ENCODE measurements at places on chromosomes 6 and 20.

DNA sequence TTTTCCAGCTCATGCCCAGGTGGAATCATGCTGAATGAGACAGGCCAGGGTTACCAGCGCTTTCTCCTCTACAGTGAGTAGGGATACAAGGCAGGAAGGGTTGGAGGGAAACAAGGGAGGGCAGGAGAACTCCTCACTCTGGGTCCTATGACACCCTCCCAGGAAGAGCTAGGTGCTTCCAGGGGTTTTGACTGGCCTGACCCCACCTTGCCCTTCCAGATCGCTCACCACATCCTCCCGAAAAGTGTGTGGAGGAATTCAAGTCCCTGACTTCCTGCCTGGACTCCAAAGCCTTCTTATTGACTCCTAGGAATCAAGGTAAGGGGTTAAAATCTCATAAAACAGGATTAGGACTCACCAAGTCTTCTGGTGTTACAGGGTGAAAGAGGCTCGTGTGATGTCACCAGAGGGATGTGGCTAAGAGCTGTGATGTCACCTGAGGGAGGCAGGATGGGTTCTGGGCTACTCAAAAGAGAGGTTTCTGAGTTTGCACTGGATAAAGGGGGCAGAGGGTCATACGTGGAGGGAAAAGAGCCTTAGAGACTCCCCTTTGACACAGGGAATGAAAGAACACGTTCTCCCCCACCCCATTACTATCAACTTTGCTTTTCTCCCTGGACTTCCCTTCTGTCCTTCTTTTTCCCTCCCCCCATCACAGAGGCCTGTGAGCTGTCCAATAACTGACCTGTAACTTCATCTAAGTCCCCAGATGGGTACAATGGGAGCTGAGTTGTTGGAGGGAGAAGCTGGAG is 1.9 kb downstream of the APOM start:
- DNase-seq: no peak

- no peak for DNase-seq
Observed at GRCh38 chr20:53642196-53643030, 48.8 kb upstream of the ZNF217 start.

DNA sequence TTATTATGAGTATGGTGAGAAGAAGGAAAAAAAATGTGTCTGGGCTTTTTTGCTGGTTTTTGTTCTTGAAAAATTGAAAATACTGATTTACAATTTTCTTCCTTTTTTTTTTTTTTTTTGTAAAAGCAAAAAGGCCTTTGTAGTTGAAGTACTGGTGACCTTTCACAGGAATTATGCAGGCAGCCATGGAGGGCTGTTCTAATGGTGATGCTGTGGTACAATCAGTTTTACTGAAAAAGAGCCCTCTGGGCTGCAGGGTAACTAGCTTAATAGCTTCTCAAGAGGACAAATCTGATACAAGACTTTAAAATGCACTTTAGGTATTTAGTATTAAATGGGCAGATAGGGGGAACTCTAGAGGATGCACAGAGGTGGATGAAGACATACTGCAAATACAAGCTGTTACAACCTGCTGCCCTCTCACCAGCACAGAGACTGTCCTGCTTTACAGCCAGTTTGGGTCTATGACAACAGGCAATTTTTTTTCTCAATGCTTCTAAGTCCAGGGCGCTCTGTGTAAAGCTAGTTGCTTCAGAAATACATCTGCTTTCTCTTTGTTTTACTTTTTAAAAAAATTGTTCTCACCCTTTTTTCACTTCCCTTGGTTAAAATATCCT is 61.6 kb upstream of the HS3ST5 start:
- no peak for DNase-seq

- peak; percentile 40 for DNase-seq
Observed at GRCh38 chr6:79737172-79737571, 106.0 kb downstream of the SH3BGRL2 start.

DNA sequence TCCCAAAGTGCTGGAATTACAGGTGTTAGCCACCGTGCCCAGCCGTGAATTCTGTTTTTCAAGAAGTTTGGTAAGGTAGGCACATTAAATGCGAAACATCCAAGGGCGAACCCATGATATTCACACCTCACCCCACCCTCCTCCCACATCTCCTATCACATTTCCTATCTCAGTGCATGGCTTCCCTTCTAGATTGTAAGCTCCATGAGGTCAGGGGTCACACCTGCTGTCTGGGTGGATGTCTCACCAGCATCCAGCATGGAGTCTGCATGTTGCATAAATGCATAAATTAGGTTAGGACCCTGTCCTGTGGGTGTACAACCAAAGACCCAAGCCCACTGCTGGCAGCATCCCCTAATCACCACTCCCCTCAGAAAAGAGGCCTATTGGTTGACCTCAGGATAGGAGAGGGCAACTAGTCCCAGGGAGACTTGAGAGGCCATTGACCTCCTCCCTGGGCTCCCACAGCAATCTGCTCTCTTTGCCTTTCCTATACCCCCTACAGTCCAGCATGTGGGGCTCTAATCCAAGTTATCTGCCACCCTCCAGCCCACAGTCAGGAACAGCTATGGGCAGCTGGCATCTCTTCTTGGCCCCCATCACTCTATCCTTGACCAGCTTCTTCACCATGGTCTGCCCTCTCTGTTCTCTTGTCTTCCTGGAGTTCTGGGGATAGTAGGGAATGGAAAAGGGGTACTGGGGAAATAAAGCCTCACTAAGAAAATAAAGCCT is 4.2 kb downstream of the PRRT1 start:
- no peak for DNase-seq

DNA sequence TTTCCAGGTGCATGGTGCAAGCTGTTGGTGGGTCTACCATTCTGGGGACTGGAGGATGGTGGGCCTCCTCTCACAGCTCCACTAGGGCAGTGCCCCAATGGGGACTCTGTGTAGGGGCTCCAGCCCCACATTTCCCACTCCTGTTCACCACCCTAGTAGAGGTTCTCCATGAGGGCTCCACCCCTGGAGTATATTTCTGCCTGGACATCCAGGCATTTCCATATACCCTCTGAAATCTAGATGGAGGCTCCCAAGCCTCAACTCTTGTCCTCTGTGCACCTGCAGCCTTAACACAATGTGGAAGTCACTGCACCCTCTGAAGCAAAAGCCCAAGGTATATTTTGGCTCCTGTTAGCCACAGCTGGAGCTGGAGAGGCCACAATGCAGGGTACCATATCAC is 393.5 kb downstream of the RNGTT start:
- DNase-seq: no peak

- DNase-seq: no peak
Observed at GRCh38 chr6:62614442-62614841, 328.4 kb upstream of the KHDRBS2 start.

GRCh38 chr6:36593569-36594028 is 563 bp upstream of the SRSF3 start:
- peak; percentile 79 for DNase-seq

DNA sequence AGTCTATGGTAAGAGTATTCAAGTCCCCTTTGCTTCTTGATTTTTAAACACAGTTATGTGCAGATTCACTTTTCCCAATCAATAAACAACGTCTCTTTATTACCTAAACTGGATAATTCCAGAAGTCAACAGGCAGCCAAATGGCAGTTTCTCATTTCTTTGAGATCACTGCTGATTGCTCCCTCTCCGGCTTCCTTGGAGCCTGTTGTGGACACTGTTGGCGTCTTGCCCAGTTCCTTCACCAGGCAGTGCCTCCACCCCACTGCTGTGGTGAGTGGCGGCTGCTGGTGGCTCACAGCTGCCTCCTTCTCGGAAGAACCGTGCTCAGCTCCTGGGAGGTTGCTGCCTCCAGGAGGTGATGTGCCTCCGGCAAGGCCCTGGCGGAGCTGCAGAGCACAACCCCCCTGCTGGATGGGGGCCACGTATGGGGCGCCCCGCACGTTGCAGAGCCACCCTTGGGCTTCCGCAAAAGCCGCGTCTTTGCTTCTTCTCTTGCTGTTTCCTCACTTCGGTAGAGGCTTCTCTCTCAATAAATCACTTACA is 105.1 kb upstream of the CNKSR3 start:
- peak; percentile 93 for DNase-seq

DNA sequence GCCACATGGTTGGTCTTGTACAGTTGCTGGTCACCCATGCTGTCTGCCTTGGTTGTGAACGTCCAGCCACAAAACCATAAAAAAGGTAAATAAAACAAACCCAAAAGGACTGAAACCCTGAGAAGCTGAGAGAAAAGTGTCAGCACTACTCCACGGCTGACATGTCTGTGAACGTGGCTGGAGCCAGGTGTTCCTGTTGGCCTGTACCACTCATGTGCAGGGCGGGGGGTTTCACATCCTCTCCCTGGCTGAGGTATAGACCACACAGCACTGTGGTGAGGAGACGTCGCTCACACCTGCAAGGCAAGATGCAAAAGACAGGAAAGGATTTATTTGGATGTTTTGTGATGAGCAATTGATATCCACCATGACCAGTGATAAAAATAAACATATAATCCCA is 51.9 kb upstream of the MRPS10 start:
- DNase-seq: peak; percentile 68

GRCh38 chr6:56486681-56487080 is 156.0 kb downstream of the DST start:
- no peak for DNase-seq

- DNase-seq: peak; percentile 48
Observed at GRCh38 chr20:36778831-36779655, 5.5 kb upstream of the DSN1 start.

DNA sequence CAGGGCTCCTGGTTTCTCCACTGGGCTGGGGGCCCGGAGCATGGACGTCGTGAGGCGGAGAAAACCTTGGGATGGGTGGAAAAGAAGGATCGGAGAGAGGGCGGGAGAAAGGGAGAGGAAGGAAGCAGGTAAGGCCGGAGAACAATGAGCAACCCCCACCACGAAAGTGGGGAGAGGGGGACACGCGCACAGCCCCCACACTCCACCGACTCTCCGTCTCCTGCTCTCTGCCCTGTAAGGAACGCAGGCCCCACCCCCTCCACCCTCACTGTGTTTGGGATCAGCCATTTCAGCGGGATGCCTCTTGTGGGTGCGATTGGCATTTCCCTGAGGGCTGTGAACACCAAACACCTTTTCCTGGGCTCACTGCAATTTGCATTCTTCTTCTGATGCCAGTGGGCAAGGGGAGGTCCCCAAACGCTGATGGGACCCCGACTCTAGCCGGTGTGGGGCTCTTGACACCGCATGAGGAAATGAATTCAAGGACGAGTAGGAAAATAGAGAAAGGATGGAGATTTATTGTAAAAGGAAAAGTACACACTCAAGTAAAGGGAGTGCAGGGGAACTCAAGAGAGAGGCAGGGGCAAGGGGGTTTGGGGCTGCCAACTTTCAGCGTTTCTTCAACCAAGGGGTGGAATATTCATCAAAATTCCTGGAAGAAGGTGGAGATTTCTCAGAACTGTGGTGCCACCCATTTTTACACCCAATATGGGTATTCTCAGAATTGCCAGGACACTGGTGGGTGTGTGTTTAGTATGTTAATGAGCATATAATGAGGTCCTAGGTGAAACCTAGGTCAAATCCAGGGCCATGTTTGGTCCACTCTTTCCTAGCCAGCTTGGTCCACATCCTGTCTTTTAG is 13.1 kb upstream of the RAET1L start:
- no peak for DNase-seq

DNA sequence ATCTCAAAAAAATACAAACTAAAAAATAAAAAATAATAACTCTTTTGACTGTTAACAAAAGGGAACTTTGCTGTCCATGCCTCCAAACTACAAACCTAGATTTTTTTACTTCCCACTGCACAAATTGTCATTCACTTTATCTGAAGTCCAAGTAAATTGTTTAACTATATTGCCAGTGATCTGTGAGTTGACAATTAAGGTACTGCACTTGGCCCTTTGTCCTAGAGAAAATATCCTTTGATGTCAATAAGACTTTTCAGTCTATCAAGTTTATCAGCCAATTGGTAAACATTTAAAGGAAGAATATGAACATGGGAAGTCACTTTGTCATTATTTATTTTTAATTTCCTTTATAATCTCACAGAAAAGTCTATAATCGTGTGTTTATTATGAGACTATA is 19.3 kb upstream of the EPB41L2 start:
- DNase-seq: no peak

DNA sequence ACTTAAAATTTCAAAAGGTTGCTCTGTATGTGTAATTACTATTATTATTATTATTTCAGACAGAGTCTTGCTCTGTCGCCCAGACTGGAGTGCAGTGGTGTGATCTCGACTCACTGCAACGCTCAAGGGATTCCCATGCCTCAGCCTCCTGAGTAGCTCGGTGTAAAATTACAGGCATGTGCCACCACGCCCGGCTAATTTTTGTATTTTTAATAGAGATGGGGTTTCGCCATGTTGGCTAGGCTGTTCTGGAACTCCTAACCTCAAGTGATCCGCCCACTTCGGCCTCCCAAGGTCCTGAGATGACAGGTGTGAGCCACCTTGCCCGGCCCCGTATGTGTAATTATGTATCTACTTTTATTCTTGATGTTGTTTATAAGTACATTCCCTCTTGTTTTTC is 65.3 kb upstream of the ZNF217 start:
- no peak for DNase-seq

GRCh38 chr6:43070028-43070632 is 6.0 kb upstream of the PTK7 start:
- no peak for DNase-seq

DNA sequence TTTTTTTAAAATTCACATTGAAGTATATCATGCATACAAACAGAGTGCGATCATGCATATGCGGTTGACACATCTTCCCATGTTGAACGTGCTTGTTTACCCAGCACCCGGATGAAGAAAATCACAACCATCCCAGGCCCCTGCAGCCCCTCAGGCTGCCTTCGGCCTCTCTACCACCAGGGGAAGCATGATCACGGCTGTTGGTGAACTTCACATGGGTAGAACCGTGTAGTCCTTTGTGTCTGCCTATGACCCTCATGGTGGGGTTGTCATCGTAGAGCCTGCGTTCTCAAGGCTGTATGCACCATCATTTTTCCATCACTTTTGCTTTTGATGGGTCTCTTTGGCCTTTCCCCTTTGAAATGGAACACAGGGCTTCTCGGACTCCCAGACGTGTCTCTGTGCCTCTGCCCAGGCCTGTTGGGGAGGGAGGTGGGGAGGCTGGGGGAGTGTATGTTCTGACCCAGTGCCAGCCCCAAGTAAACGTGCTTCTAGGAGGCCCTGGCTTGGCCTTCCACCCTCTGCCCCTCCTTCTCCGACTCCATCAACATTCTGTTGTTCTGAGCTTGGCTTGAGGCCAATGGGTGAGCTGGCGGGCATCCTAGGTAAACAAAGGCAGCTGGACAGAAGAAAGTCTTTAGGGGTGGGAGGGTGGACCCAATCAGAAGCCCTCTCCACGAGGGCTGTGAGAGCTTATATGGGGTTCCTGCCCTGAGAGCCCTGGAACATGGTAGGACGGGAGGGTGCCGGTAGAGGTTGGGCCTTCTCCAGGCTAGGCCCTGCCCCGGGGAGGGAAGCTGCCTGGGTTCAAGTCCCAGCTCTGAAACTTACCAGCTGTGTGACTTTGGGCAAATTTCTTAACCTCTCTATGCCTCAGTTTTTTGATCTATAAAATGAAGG is 39.7 kb downstream of the TGM2 start:
- DNase-seq: peak; percentile 94

DNA sequence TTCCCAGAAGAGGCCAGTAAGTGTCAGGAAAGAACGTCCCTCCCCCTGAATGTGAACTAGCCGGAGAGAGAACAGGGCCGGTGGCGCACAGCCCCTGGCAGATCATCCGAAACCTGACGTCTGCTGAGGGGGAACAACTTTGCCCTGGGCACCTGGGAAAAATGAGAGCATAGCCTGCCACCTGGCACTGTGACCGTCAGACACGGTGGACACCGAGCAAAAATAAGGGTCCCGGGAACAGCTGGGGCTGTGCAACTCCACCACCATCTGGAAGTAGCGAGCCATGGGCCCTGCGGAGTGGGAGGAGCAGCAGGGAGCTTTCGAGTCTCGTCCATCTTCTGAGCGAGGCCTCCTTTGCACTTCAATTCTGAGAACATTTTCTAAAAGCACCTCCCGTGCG is 110.8 kb downstream of the EDN3 start:
- no peak for DNase-seq

GRCh38 chr6:34285448-34286164 is 36.8 kb upstream of the SMIM29 start:
- no peak for DNase-seq
